ENCODE measurements at places on chromosomes 6 and 20.

GRCh38 chr6:98929498-98930060 lies 18.2 kb downstream of the FBXL4 start:
- no peak for DNase-seq
- H3K4me3 ChIP-seq, result no peak overlapping the region
- peaks cover 10% of the 10 kb centered on the region for H3K36me3 ChIP-seq
- no peaks in the 10 kb centered on the region for H3K4me1 ChIP-seq
- no peaks in the 10 kb centered on the region for H3K27me3 ChIP-seq
- H3K27ac ChIP-seq, result no peak overlapping the region

DNA sequence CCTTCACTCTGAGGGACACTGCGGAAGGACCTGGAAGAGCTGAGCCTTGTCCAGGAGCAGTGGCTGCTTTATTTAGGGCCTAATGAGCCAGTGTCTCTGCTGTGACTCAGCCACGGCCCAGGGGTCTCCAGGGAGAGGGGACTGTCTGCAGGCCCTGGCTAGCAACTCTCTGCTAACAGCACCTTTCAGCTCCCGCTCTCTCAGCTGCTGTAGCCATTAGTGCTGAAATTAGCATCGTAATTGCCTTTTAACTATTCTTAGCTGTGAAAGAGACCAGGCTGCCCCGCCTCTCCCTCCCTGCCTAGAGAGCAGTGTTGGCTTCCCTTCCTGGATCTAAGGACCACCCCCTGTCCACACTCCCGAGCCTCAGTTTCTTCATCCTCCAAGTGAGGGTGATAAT lies 53.1 kb upstream of the SLC32A1 start:
- H3K27me3 ChIP-seq, result peaks cover 48% of the 10 kb centered on the region
- H3K4me3 ChIP-seq, result no peak overlapping the region
- H3K36me3 ChIP-seq, result no peaks in the 10 kb centered on the region
- no peak overlapping the region for H3K27ac ChIP-seq

DNA sequence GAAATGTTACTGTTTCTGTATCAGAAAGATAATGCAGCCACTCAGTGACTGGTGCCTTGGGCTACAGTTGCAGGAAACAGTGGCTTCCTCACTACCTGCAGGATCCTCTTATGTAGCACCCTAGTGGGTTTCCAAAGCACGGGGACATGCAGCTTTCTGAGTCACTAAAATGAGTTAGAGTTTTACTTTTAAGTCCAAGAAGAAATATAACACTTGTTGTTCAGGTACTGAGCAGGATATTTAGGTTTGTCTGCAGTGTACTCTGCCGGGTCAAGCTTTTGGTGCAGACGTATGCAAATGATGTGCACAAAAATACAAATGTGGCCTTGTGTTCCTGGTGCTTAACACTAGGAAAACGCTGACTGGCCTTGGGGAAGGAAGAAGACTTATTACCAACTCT lies 22.0 kb downstream of the ACSS1 start:
- H3K27me3 ChIP-seq, result no peaks in the 10 kb centered on the region
- no peak overlapping the region for H3K27ac ChIP-seq
- peaks cover 8% of the 10 kb centered on the region for H3K36me3 ChIP-seq
- DNase-seq, result no peak

- no peak for DNase-seq
- no peaks in the 10 kb centered on the region for H3K36me3 ChIP-seq
- H3K4me3 ChIP-seq, result no peak overlapping the region
- H3K27ac ChIP-seq, result no peak overlapping the region
- H3K4me1 ChIP-seq, result peaks cover 9% of the 10 kb centered on the region
- H3K27me3 ChIP-seq, result peaks cover 98% of the 10 kb centered on the region
These were observed 7.2 kb downstream of the FOXC1 start for GRCh38 chr6:1616701-1617463.

DNA sequence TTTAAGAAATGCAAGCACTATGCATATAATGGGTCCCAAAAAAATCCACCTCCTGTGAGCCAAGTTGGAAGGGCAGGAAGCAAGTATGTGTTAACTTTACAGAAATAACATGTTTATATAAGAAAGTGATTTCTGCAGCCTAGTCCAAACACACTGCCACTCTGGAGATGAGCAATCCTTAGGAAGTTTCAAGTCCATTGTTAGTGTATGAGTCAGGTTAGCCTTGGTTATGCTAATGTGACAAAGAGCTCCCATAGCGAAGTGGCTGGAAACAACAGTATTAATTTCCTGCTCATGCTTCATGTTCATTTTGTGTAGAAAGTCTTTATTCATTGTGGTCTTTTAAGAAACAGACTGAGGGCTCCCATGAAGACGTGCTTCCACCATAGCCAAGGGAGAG lies 121.4 kb downstream of the TBXT start:
- H3K27ac ChIP-seq, result no peak overlapping the region
- H3K4me3 ChIP-seq, result no peak overlapping the region
- peak; percentile 8 for DNase-seq
- no peaks in the 10 kb centered on the region for H3K27me3 ChIP-seq
- H3K4me1 ChIP-seq, result no peaks in the 10 kb centered on the region
- H3K36me3 ChIP-seq, result no peaks in the 10 kb centered on the region

GRCh38 chr6:131923356-131923755 lies 27.8 kb downstream of the CCN2 start:
- no peak overlapping the region for H3K27ac ChIP-seq
- no peak overlapping the region for H3K4me3 ChIP-seq
- DNase-seq, result peak; percentile 24
- no peaks in the 10 kb centered on the region for H3K36me3 ChIP-seq

DNA sequence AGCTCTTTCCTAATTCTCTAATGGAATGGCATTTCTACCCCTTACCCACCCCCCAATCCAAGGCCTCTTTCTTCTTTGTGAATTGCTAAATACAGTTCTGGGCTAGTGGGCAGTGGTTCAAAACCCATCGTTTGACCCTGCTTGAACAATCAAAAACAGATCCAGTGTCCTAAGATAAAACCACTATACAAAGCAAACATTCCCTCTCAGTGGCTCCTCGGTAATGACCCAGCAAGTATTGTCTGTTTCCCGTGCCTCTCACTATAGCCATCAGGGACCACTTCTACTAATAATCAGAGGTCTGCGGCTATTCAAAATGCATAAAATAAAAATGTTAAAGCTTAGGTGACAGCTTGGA lies 143.5 kb upstream of the AKAP12 start:
- DNase-seq, result no peak
- no peaks in the 10 kb centered on the region for H3K27me3 ChIP-seq
- H3K27ac ChIP-seq, result no peak overlapping the region
- no peak overlapping the region for H3K4me3 ChIP-seq
- H3K4me1 ChIP-seq, result no peaks in the 10 kb centered on the region

DNA sequence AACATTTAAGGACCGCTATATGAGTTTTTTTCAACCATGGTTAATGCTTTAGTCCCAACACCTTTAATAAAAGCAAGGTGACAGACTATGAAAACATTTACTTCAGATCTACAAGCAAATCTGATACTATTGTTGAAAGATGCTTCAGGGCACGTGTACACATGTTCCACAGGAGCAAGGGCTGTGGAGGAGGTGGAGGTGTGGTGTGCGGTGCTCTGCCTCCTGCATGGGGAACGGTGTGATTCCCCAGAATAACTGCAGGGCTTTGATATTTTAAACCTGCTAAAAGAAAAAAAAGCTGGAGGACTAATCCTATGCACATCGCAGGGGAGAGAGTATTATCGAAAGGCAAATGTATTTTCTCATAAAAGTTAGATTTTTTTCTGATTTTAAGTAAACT lies 188.1 kb upstream of the CEP162 start:
- no peaks in the 10 kb centered on the region for H3K36me3 ChIP-seq
- no peaks in the 10 kb centered on the region for H3K27me3 ChIP-seq
- no peak for DNase-seq
- H3K27ac ChIP-seq, result no peak overlapping the region

DNA sequence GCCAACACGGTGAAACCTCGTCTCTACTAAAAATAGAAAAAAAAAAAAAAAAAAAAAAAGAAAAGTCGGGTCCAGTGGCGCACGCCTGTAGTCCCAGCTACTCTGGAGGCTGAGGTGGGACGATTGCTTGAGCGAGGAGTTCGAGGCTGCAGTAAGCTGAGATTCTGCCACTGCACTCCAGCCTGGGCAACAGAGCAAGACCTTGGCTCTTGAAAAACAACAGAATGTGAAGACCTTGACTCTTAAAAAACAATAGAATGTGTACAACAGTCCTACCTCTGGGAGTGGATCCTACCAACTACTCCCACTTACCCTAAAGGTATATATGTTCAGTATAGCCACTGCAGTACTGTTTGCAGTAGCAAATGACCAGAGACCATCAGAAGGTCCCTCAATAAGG lies 15.1 kb downstream of the KIF3B start:
- peaks cover 26% of the 10 kb centered on the region for H3K4me1 ChIP-seq
- H3K36me3 ChIP-seq, result peaks cover 7% of the 10 kb centered on the region
- no peak overlapping the region for H3K4me3 ChIP-seq
- no peak for DNase-seq
- no peak overlapping the region for H3K27ac ChIP-seq

- no peak overlapping the region for H3K4me3 ChIP-seq
- DNase-seq, result no peak
- H3K36me3 ChIP-seq, result no peaks in the 10 kb centered on the region
These were observed 16.6 kb downstream of the CTCFL start for GRCh38 chr20:57508381-57508780.

DNA sequence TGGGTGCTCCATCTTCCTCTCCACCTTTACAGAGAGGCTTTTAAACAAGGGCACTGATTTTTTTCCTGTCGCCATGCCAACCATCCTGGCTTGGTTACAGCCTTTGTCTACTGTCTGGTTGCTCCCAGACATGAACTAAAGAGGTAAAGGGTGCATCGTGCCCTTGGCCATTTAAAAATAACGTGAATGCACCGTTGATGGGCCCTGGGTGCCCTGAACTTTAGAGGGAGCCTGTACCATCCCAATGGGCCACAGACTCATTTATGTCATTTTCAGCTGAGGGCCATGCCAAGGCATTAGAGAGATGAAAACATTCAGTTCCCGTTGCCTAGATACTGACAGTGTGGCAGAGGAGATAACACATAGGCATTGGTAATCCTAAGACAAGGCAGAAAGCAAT lies 23.3 kb downstream of the TMC2 start:
- H3K36me3 ChIP-seq, result no peaks in the 10 kb centered on the region
- no peaks in the 10 kb centered on the region for H3K4me1 ChIP-seq
- H3K27ac ChIP-seq, result no peak overlapping the region
- H3K27me3 ChIP-seq, result peaks cover 54% of the 10 kb centered on the region

DNA sequence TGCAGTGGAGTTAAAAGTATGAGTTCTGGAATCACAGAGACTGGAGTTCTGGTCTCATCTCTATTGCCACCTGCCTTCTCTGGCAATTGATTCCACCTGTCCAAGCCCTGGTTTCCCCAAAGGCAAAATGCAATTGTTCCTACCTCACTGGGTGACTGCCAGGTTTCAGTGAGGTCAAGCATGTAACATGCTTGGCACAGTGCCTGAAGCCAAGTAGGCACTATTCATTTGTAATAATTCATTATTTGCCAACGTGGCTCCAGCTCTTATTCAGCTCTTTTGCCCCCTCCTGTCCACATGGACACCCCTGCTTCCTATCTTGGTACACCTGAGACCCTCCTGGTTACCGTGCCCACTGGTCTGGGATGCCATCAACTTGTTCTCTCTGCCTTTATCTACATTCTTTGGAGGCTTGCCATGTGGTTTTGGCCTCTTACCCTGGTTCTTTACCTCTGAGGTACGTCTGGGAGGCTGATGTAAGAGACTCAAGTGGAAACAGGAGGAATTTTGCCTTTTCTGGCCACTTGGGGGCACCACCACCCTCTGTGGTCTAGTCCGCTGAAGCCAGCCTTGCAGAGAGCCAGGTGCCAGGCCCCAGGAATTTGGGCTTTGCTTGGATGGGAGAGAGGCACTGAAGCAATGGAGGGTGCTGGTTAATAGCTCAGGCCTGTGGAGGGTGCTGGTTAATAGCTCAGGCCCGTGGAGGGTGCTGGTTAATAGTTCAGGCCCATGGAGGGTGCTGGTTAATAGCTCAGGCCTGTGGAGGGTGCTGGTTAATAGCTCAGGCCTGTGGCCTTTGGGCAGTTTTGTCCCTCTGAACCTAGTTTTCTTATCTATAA lies 1.7 kb downstream of the KCNK15 start:
- no peak overlapping the region for H3K27ac ChIP-seq
- no peak overlapping the region for H3K4me3 ChIP-seq
- DNase-seq, result peak; percentile 49
- H3K27me3 ChIP-seq, result peaks cover 45% of the 10 kb centered on the region

DNA sequence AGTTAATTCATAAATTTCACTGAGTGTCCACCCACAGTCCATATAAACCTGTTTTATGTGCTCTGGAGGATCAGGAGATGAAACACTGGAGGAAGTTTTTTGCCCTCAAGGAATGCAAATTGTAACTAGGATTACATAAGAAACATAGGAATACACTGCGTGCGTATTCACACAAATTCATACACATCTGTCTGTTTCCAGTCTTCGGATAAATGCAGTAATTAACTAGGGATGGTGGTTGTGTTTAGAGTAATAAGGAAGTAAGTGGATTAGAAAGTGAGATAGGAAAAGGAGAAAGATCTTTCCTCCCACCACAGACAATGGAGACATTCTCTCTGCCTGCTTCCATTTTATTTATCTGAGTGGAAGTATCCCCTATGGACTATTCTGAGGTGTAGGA lies 35.7 kb upstream of the POPDC3 start:
- no peaks in the 10 kb centered on the region for H3K4me1 ChIP-seq
- H3K27ac ChIP-seq, result no peak overlapping the region
- H3K4me3 ChIP-seq, result no peak overlapping the region
- no peaks in the 10 kb centered on the region for H3K36me3 ChIP-seq

DNA sequence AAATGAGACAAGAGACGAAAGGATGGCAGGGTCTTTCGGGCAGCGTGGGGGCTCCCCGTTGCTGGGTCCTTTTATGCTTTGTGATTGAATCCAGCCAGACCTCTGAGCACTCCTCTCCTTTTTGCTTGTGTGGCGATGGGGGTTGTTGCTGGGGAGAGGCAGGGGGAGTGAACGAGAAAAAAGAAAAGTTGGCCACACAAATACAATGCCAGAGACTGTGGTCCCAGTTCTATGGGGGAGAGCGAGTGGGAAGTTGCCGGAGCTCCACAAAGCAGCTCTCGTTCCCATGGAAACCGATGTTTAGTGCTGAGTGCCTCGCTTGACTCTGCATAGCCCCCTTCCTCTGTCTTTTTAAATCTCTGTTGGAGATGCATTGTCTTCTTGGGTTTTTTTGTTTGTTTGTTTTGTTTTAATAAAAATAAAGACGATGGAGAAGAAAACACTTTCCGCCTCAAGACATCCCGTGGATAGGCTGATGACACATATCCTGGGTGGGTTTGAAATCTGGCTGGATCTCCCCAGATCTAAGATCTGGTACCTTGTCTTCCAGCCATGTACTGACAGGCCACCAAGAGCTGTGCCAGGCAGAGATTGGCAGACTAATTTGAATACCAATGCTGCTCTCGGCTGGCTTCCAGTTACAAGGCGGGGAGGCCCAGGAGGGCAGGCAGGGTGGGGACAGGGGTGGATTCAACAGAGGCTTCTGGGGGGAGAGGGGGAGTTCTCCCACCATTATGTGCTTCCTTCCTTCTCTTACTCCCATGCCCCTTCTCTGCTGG lies 529.3 kb downstream of the QKI start:
- no peaks in the 10 kb centered on the region for H3K27me3 ChIP-seq
- no peaks in the 10 kb centered on the region for H3K36me3 ChIP-seq
- no peak overlapping the region for H3K4me3 ChIP-seq
- no peak overlapping the region for H3K27ac ChIP-seq
- DNase-seq, result peak; percentile 34
